Smooth muscle cell of the pulmonary artery (primary cell): ENCODE measurements at places on chromosomes 3 and 15. TPM values are rescaled to one million over a fixed set of nuclear protein-coding genes. Genes with fewer than 3 reads are reported as not detected.

AGBL1 gene
- total RNA-seq, result not detected in 2 replicates

SLC22A13 gene
- 0.46 and 1.2 TPM in 2 replicates for total RNA-seq

TM4SF4 gene
- total RNA-seq, result 0.89 and 2.4 TPM in 2 replicates

SGO1 gene
- total RNA-seq, result 0.83 and 2.2 TPM in 2 replicates

SLC2A2 gene
- total RNA-seq, result not detected in 2 replicates

MNS1 gene
- total RNA-seq, result 0.30 and 2.3 TPM in 2 replicates

PAQR5 gene
- 0.03 and 2.7 TPM in 2 replicates for total RNA-seq

SPG21 gene
- 72.9 and 87.0 TPM in 2 replicates for total RNA-seq

PLXNA1 gene
- 97.4 and 103 TPM in 2 replicates for total RNA-seq
